ENCODE measurements at places on chromosomes 1 and 21.

DNA sequence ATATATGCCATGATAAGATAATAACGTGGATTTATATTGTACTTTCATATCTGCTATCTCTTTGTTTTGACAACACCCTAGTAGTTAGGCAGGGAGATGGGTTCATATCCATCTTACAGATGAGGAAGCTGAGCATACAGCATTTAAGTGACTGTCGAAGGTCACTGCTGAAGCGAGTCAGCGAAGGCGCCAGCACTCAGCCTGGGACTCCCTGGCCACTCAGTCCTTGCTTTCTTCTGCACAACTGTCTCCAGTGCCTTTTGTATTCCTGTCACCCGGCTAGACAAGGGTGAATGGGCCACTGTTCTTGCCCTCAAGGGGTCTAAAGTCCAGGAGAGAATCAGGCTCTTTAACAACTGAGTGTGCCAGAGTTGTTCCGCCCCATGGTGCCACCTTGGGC lies 3.1 kb downstream of the ARHGEF10L start:
- DNase-seq: no peak

GRCh38 chr1:17765444-17766411 lies 10.6 kb downstream of the ACTL8 start:
- no peak for DNase-seq

DNA sequence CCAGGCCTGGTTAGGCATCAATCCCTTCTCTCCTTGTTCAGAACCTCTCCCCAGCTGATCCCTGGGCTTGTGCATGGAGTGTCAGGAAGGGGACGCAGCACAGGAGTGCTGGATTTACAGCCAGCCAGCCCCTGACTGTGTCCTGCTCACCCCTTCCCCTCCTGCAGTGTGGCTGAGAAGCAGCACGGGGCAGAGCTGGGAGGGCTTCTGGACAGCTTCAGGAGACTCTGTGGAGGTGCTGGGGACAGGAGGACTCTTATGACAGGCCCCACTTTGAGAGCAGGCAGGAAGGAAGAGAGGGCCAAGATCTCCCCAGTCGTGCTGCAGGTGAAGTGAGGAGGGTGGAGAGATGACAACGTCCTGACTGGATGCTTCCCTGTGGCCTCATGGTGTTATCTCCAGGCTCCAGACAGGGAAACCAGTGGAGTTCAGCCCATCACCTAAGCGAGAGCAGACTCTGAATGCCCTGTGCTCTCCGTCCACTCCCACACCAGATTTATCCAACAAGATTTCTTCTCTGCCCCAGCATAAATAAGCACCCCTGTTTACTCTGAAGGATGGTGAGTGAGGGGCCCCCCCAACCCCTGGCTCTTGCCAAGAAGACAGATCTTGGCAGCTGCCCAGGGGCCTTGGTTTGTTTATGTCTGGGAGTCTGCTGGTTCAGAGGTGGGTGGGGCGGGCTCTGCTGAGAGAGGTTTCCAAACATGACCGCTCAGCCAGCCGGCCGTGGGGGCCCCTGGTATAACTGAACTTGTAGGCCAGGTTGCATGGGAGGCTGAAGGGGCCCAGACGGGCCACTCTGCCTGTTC lies 21.3 kb downstream of the TMCC2 start:
- no peak for DNase-seq

DNA sequence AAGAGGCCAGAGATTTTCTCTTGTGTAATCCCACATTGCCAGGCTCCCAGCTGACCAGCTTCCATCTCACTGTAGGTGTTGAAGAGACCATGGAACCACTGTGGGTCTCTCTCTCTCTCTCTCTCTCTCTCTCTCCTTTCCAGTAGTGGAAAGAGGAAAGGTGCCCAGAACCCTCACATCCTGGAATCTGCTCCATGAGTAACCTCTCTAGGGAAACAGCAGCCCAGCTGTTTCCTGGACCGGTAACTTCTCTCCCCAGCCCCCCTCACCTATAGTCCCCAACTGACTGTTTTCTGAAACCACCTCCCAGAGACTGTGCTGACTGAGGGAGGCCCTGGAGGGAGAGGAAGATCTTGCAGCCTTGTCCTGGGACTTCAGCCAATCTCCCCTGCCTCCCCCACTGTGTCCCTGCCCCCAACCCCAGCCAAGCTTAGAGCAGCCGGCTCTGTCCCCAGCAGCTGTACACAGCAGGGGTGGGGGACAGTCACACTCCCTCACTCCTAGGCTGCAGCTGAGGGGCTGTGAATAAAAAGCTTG lies 20.6 kb upstream of the SLC45A3 start:
- DNase-seq: no peak

DNA sequence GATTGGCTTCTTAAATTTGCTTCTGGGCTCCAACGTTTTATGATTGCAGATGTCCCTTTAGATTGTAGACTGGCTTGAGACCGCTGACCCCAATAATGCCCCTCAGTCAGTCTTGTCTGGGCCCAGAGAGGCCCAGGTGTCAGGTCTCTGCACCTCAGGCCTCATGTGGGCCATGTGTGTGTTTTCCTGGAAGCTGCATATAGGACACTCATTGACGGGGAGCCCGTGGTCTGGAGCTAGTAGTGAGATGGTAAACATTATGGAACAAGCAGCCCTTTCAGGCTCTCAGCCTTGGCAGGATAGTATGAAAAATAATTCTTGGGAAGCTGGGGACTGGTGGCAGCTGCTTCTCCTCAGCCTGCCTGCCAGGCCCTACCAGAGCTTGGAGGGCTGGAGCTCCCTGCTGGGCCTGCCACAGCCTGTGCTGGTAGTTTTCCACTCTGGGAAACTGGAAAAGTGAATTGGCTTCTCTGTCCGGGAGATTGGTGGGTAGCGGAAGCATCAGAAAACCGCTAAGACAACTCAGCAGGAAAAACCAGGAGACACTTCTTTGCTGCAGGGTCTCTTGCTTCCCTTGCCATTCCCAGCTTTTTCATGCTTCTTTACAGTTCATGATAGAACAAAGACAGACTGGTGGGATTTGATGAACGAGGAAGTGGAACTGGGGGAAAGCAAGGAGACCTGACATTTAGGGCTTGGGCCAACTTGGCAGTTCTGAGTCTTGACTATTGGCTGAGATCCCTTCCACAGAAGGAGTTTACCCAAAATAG lies 57.8 kb upstream of the HSD17B7 start:
- DNase-seq: no peak

- DNase-seq: no peak
Measured at GRCh38 chr21:39673163-39673562, 60.4 kb downstream of the B3GALT5 start.

DNA sequence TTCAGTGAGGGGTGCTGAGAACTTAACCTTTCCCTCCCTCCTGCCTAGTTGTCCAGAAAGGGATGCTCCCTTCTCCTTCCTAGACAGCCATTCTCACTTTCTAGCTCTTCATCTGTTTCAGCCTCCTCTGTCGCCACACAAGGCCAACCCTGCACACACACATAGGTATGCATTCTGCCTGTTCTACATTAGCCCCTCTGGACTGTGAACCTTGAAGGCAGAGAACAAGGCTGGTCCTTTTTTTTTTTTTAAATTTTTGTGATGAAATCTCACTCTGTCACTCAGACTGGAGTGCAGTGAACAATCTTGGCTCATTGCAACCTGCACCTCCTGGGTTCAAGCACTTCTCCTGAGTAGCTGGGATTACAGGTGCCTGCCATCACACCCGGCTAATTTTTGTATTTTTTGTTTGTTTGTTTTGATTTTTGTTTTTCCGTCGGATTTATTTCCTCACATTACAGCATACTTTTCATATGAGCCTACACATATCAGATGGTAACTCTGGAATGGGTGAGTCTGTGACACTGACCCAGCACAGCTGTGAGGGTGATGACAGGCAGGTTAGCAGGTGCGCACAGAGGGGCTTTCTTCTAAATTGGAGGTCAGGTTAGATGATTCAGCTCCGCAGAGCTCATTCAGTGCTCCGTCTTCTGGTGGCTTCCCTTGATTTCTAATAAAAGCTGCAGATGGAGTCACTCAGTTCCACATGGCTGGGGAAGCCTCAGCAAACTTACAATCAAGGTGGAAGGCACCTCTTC lies 4.9 kb upstream of the AKR1A1 start:
- no peak for DNase-seq

- DNase-seq: no peak
Measured at GRCh38 chr1:153389401-153389800, 1.5 kb downstream of the S100A8 start.
